ENCODE measurements at places on chromosomes 7 and 10.

DNA sequence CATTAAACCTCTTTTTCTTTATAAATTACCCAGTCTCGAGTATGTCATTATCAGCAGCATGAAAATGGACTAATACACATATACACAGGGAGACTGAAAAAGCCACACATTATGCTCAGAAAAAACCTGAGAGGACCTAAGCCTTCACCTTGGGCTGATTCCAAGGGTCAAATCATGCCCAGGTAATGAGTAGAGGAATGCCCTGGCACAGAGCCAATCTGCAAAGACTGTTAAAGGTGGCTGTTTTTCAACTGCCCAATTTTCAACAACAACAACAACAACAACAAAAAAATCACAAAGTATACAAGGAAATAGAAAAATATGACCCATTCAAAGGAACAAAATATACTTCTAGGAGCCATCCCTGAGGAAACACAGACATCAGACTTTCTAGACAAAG, 220.2 kb upstream of the TBX20 start:
- DNase-seq: no peak

DNA sequence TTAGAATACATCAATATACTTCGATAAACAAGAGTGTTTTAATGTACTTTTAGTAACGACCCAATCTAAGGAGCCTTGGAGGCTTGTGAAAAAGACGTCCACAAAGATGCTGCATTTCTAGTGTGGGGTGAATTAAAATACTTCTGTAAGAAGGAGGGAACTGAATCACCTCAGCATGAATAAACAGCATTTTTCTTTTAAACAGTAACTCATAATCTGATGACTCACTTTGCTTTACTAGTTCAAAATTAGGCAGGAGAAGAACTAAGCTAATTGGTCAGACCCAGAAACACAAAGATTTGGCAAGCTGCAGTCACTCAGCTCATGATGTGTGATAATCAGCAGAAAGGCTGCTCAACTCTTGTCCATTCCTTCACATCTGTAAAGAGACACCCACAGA, 24.2 kb downstream of the NCOA4 start:
- no peak for DNase-seq

- DNase-seq: no peak
Observed at GRCh38 chr10:86162036-86162435, 204.6 kb downstream of the GRID1 start.

GRCh38 chr7:2202361-2202761, 30.4 kb downstream of the MAD1L1 start:
- no peak for DNase-seq

- DNase-seq: no peak
Observed at GRCh38 chr7:77439572-77439971, 23.4 kb upstream of the GSAP start.
